ENCODE measurements at places on chromosomes 5 and 9.

GRCh38 chr5:7882926-7883325 is 14.0 kb downstream of the MTRR start:
- DNase-seq: no peak

GRCh38 chr9:3732077-3733038 is 206.6 kb upstream of the RFX3 start:
- DNase-seq: no peak

GRCh38 chr9:138096519-138096845 is 218.9 kb downstream of the CACNA1B start:
- DNase-seq: no peak

DNA sequence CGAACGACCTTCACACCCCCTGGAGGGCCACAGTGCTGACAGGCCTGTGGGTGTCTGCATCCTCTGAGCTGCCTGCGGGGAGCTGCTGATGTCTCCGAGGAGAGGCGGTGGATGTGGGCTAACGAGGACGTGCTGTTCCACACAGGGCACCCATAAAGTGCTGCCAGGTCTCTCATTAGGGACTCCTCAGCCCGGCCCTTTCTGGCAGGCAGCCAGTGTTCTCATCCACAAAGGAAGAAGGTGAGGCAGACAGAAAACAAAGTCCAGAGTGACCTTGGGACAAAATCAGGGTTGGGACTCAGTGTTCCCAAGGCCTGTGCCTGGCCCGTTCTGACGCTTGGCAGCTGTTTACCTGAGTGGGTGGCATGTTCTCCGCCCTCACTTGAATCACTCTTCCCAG is 29.3 kb downstream of the CARTPT start:
- DNase-seq: no peak

DNA sequence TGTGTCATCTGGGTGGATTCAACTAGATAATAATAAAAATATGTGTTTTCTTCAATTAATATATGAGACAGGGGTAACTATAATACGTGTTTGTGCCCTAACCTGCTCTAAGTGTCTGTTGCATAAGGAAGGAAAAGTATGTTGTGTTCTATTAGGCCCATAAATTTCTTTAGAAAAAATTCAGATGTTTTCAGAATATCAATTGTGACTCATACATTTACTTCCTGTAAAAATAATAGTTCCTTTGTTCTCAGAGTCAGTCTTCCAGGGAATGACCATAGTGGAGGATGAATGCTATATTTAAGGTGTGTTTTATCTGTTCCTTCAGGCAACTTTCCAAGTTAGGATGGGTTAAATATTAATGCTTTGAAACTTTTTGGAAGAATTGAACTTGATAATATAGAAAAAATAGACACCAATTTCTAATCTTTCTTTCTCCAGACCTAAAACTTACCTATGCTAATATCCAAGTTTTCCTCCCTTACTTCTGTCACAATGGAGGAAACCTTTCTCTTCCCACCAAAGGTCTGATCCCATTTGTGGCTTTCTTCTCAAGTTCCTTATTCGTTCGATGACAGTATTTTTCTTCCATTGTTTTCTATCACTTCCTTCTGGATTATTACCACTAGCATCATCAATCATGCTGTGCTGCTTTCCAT is 49.9 kb downstream of the ISL1 start:
- no peak for DNase-seq

- no peak for DNase-seq
Measured at GRCh38 chr9:100714372-100715099, 136.7 kb downstream of the CAVIN4 start.

- no peak for DNase-seq
Measured at GRCh38 chr9:134595014-134595413, 46.6 kb upstream of the COL5A1 start.

DNA sequence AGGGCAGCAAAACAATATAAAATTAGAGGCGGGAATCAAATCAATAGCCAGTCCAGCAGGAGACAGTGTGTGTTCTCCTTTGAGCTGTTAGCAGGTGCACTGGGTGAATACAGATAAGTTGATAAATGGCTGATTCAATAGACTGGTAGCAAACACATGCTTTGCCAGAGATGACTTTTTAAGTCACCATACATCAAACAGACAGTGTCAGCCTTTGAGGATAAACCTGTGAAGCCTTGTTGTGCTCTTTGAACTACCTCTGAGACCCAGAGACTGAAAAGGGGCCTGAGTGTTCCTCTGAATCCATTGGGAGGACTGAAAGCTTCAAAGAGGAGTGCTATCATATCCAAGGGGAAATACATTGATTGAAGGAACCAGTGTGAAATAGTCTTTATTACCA is 301.9 kb downstream of the RASEF start:
- no peak for DNase-seq

DNA sequence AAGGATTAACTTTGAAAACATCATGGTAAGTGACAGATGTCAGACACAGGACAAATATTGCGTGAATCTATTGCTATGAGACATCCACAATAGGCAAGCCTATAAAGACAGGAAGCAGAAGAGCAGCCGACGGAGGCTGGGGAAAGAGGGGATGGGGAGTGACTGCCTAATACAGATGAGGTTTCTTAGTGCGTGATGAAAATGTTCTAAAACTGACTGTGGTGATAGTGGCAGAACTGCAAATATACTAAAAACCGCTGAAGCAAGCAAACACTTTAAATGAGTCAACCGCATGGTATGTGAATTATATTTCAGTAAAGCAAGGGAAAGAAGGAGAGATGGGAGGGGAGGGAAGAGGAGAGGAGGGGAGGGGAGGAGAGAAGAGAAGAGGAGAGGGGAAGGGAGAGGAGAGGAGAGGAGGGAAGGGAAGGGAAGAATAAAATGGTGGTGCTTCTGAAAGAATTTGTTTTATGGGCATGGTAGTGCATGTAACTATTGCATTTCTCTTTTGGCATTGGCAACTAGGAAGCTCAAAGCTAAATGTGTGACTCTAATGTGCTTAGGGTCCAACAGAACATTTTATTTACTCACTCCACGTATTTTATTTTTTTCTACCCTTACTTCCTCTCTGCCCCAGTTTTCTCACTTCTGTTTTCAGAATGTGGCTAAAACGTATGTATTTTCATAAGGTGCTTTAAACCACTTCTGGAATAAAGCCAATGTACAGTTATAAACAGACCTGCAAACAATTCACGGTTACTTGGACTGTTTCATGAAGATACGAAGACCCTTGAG is 21.3 kb downstream of the AKNA start:
- DNase-seq: no peak

GRCh38 chr5:77319117-77319804 is 108.8 kb downstream of the PDE8B start:
- DNase-seq: no peak

DNA sequence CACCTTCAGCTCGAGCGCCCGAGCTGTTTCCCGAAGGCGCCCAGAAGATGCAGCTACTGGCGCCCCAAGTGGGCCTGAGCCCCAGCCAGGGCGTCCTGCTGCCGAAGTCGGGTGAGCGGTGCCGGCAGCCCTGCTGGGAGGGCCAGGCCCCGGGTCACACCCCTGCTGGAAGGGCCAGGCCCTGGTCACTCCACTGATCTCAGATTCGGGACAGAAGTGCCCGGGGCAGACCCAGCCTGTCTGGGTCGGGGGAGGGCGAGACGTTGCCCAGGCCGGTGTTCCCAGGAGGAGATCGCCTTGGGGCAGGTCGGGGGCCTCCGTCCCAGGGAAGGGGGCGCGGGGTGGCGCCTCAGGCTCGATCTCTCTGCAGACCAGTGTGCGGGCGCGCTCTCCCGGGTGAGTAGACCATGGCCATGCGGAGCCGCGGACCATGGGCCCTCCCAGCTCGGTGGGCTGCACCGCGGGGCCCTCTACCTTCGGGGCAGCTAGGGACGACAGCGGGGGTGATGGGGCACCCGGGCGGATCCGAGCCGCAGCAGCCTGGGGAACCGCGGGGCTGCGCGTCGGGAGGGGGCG is 2.3 kb downstream of the LCNL1 start:
- DNase-seq: no peak

GRCh38 chr5:56350011-56350596 is 117.0 kb upstream of the ANKRD55 start:
- no peak for DNase-seq

DNA sequence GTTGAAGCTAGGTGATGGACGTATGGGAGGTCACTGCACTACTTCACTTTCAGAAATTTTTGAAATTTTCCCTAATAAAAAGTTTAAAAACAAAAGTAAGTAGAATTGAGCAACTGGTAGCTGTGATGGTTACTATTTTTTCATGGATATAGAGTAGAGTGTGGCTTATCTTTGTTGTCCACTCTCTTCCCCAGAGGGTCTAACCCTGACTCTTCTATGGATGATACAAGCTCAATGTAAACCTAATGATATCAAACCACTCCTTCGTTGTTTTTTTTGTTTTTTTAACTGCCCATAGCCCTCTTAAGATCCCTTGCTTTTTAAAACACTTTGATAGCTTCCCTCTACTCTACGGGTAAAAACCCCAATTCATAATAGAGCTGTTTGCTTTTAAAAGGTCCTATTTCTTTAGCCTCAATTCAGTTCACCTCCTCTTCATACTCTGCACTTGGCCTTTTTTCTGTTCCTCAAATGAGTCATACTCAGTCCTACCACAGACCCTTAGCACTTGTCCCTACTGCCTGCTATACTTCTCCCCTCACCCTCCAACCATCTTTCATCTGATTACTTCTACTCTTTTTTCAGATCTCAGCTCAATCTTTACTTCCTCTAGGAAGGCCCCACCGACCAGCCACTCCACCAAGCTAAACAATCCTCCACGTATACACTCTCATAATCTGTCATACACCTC is 2.6 kb downstream of the HDAC3 start:
- DNase-seq: no peak

GRCh38 chr5:1732238-1732941 is 67.2 kb downstream of the MRPL36 start:
- no peak for DNase-seq

All from NK-92 treated with Interleukin-12 subunit alpha and Interleukin-12 subunit beta, amount 100 ng/mL, for 24 hours (cell line).